NCI-H2029 (cell line): ENCODE measurements at places on chromosomes 2 and 18.

DNA sequence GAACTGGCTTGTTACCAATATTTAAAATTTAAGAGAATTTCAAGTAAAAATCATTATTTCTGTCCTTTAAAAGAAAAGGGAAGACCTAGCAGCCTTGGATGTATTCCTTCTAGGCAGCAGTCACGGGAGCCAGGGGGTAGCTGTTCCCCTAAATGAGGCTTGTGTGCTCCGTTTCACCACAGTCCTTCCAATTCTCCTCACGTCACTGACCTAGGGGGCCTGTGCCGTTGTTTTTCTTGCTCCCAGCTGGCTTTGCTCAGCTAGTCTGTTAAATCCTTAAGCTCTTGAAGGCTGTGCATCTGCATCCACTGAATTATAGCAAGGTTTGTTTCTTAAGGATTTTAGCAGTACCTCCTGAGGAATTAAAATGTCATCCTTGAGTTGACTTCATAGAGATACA lies 9.9 kb downstream of the KLHL23 start:
- DNase-seq = no peak

GRCh38 chr2:167192833-167193232 lies 304.6 kb downstream of the XIRP2 start:
- DNase-seq = no peak

DNA sequence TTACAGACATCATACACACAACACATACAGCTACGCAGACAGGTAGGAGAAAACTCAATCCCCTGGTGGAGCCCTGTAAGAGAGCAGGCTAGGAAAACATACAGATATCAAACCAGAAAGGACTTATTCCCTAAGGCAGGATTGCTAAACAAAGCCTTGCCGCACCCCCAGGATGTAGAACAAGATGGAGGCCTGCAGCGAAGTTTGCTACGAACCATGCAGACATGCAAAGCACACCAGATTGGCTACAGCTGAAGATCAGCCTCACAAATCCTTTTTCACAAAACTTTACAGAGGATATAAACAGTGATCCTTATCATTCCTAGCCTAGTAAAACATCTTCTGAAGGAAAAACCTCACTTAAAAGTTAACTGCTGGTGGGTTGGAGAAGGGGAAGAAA lies 28.3 kb downstream of the C18orf54 start:
- no peak for DNase-seq

DNA sequence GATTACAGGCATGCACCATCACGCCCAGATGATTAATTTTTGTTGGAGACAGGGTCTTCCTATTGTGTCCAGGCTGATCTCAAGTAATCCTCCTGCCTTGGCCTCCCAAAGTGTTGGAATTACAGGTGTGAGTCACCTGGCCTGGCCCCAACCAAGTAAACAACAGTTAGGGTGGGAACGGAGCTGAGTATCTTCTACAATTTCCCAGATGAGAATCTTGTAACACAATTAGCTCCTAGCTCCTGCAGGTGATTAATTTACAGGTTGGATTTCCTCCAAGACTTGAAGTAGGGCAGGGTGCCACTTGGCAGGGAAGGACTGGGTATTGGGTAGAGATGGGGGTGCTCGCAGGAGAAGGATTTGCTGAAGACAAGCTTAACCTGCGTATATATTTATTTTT lies 17.8 kb downstream of the NLRC4 start:
- DNase-seq = peak; percentile 59

DNA sequence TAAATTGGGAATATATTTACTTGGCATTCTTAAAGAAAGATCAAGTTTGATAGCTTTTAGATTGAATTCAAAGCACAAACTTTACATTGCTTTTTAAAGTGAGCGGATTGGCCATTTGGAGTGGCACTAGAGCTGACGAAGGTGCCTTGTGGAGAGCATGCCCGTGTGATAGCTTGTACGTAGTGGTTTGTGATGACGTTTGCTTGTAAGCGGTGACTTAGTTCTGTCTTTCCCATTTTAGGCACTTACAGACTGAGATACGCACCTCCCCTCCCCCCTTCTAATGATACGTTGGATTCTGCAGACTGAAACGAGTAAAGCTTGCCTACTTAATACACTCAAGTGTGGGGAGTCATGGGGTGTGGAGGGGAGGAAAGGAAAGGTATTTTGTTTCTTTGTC lies 53.4 kb downstream of the ZCCHC2 start:
- DNase-seq = no peak

DNA sequence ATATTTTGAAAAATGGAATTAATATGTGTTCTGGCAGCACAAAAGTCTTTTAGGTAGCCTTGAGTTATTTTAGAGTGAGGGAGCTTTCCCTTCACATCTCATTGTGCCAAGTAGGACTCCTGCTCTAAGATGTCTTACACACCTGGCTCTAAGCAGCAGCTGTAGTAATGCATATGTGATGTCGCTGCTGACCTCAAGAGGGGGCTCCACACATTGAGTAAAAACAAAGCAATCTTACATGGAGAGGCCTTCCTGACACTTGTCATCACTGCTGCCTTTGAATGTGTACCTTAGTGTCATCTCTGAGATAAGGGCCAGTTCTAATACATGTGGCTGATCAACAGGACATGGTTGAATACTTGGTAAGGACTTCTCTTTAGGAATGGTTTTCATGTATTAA lies 75.8 kb downstream of the ACTR3 start:
- no peak for DNase-seq

DNA sequence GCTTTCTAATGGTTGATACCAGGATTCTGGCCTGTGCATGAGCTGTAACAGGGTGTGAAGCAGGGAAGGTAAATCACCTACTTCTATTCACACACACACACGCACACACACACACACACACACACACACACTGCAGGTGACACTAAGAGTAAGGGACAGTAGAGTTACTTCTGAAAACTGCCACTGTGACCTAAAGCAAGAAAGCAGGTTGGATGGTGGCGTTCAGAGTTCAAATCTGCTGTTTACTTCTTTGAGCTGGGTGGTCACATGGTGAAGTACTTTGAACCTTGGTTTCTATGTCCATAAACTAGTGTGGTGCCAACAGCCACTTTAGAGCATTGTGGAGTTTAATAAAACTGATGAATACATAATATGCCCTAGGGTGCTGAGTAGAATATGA lies 248.0 kb downstream of the PIEZO2 start:
- DNase-seq = no peak

GRCh38 chr2:24307961-24308360 lies 52.4 kb downstream of the ITSN2 start:
- no peak for DNase-seq

- DNase-seq = no peak
Observed at GRCh38 chr18:57869221-57869620, 66.1 kb upstream of the ATP8B1 start.

DNA sequence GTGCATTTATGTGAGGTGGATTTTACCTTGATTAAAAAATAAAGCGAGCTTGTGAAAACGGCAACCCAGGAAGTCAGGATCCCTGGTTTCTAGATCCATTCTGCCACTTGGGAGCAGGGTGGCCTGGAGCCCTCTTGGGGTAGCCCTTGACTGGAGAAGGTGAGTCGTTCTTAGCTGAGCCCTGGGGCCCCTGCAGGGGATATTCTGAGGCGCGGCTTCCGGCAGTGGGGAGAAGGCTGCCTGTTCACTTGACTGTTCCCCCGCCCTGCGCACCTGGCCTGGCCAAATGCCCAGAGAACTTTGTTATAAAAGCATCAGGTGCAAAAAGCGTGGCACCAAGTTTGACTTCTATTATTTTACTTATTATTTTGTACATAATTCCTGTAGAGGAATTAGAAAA lies 221.9 kb downstream of the DYSF start:
- DNase-seq = no peak

- DNase-seq = peak; percentile 2
Observed at GRCh38 chr2:128379021-128380015, 60.6 kb upstream of the HS6ST1 start.

- no peak for DNase-seq
Observed at GRCh38 chr2:68396093-68396492, 31.0 kb downstream of the PLEK start.

GRCh38 chr2:106142683-106143082 lies 51.4 kb downstream of the UXS1 start:
- DNase-seq = no peak

GRCh38 chr2:18763338-18763737 lies 174.0 kb upstream of the NT5C1B start:
- DNase-seq = no peak

DNA sequence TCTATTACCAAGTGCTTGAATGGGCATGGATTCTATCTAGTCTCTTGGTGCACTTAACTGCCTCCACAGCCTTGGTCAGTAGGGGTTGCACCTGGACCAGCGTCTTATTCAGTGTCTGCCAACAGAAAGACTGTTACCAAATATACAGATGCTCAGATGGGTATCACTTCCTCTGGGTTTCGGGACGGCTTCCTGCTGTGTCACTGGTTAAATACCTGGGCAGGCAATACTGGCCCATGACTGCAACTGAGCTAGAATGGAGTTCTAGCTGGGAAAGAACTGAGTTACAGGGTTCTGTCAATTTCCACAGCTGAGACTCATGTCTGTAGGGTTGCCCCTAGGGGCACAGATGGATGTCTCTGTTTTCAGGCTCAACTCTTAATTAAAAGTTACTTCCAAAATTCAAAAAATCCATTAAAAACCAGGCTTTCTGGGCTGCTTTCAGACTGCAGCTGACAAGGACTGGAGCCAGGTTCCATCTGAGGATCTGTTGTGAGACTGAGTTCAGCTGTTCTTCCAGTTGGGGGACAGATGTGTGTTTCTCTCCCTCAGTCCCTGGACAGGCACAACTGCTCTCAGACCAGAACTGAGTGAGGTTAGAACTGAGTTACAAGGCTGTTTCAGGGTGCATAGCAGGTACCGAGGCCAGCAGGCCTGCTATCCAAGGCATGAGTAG lies 789.6 kb upstream of the SLC8A1 start:
- DNase-seq = no peak

DNA sequence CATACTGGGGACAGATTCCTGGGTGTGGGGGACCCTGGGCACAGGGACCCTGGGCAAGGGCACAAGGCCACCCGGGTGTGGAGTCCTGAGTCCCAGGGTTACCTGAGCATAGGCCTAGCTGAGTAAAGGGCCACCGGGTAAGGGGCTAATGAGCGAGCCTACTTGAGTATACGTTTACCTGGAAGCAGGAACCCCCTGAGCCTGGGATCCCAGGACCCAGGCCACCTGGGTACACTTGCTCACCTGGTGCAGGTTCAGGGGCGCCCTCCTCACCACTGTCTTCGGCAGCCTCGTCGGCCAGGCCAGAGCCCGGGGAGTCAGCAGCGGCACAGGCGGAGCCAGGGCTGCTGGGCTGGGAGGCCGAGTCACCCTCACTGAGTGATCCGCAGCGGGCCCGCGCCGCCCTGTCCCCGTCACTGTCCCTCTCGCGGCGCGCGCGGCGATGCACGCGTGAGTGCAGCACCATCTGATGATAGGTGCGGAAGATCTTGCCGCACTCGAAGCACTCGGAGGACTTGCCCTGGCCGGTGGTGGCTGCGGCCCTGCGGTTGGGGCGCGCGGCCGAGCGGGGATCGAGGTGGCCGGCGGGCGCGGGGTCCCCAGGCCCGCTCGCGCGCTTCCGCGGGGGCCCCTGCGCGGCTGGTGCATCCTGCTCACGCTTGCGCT lies 53.9 kb downstream of the ZNF516 start:
- no peak for DNase-seq

DNA sequence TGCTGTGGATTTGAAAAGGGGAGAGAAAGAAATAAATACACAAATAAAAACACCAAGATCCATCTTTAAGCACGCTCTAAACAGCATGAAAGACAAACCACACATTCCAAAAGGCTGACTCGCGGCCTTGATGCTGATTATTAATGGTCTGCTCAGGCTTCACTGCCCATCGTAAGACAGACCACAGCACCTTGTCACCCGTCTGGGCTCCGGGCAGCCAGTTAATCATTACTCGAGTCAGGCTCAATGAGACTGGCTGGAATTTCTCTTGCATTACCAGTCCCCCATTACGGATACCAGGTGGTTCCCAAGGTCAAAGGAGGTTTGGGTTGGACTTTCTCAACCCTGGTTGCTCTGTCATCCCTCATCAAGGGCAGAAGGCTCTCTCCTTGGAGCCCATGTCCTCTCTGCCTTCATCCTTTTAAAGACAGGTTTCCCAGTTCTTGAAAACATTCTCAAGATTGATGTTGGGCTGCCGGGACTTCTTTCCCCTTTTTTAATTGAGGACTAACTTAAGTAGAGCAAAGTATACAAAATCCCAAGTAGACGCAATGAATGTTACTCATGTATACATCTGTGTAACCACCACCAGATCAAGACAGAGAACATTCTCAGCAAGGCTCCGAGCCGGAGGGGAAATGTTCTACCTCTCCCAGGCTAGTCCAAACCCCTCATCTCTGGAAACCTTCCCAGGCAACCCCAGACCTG lies 8.1 kb downstream of the SMAD7 start:
- DNase-seq = no peak

DNA sequence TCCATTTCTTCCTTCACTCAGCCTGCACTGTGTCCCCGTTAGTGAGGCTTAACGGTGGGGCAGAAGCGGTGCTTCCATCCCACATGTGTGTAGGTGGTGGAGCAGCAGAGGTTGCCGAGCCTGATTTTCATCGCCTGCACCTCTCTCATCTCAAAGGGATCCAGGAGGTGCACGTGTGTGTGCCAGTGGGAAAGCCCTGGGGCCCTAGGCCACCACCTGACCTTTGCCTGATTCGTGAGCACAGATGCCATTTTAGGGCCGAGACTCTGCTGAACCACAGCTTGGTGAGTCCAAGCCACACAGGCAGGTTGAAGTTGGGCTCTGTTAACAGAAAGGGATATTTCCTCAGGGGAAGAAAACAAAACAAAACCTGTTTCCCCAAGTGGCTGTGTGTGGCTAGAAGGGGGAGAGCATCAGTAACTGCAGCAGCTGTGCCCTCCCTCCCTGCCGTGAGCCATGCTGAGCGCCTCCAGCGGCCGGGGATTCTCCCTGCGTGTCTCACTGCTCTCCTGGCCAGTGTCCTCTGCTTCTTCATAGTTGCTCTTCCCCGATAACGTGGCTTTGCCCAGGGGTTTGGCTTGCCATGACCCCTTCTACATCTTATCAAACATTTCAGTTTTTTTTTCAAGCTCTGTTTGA lies 81.5 kb downstream of the MAPRE2 start:
- no peak for DNase-seq

DNA sequence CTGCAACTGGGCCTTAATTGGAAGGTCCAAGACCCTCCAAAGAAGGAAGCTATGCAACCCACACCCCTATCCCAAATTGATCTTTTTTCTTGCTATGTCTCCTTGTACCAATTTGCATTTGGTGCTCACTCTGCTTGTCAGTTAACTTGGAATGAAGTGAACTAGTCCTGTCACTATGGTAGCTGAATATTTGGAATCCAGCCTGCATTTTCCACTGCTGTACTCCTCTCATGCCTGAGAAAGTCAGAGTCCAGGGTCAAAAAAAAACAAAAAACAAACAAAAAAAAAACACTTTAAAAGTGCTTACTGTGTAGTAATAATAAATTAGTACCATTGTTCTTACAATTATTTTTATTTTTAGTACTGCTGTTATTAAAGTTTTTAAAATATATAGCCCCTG lies 462.8 kb upstream of the SLC8A1 start:
- no peak for DNase-seq
